ENCODE measurements at places on chromosomes 16 and 17.
A peak's percentile ranks its signal among the peaks of the same experiment; 100 is the strongest.

DNA sequence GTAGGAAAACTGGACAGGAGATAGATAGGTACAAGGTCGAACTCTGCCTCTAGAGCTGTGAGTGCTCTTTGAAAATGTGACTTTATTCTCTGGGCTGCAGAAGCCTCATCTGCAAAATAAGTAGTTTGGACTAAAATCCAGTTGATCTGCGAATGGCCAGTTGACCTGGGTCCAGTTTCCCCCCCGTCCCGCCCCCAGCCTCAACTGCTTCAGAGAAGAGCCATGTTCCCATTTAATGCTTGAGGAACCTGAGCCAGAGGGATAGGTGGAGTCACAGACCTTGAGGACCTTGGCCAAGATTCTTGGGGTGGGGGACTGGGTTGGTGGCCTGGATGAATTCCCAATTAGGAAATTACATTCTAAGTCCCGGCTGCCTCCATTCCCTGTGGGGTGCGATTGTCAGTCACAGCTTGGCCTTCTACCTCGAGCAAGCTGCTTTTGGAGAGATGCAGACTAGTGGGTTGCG, 14.1 kb downstream of the TBX2 start:
- DNase-seq = no peak

- no peak for DNase-seq
Observed at GRCh38 chr17:49881054-49881402, 33.2 kb upstream of the TAC4 start.

DNA sequence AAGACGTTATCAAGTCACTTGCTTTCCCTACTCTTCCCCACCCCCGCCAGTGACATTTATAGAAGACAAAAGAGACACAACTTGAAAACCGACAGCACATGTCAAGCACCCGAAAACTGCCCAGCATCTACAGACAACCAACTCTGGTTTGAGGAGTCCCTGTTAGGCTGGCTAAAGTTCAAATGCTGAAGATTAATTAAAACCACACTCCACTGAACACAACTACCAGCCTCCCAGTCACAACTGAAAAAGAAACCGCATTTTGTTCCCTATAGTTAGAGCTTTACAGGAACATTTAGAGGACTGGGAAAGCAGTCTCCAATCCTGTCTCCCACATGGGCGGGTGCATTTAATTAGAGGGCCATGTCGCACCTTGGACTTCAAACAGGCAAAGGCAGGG, 73.0 kb upstream of the COX10 start:
- no peak for DNase-seq

- peak; percentile 20 for DNase-seq
Observed at GRCh38 chr16:88451586-88452481, 1.2 kb upstream of the ZFPM1 start.

DNA sequence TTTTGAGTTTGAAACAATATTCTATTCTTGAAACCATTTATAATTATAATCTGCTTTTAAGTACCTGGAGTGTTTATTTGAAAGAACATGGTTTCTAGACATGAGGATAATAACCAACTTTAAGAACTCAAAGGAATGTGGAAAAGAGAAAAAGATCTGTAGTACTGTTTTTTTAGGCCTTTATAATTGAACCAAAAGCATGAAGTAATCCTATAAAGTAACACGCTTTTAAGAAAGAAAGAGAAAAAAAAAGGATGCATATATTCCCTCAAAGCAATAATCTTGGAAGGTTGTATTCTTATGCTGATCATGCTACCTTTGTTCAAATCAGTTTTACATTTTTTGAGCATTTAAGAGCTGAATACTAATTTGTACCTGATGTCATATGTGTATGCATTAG, 54.0 kb upstream of the RHBDL3 start:
- DNase-seq = no peak

DNA sequence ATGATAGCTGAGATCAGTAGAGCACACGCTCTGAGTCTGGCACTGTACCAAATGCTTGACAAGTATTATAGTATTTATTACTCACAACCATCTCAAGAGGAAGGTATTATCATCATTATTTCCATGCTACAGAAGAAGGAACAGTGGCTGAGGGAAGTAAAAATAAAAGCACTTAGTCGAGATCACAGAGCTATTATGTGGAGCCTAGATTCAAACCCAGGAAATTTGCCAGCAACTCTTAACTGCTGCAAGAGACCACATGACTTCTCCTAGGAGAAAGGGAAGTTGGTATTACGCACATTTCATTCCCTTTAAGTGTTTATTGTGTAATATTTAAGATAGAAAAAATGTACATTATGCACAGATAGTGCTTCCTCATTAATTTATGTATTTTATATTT, 1.0 kb upstream of the RHOT1 start:
- peak; percentile 27 for DNase-seq

GRCh38 chr17:2954898-2955445, 108.4 kb downstream of the OR1D5 start:
- DNase-seq = peak; percentile 99

DNA sequence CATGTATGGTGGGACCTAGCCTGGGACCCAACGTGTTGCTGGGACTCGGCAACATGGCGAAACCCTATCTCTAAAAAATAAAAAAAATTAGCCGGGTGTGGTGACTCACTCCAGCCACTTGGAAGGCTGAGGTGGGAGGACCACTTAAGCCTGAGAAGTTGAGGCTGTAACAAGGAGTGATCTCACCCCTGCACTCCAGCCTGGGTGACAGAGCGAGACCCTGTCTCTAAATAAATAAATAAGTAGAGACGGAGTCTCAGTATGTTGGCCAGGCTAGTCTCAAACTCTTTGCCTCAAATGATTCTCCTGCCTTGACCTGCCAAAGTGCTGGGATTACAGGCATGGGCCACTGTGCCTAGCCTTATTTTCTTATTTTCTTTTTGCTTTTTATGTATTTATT, 10.1 kb upstream of the CNP start:
- no peak for DNase-seq

DNA sequence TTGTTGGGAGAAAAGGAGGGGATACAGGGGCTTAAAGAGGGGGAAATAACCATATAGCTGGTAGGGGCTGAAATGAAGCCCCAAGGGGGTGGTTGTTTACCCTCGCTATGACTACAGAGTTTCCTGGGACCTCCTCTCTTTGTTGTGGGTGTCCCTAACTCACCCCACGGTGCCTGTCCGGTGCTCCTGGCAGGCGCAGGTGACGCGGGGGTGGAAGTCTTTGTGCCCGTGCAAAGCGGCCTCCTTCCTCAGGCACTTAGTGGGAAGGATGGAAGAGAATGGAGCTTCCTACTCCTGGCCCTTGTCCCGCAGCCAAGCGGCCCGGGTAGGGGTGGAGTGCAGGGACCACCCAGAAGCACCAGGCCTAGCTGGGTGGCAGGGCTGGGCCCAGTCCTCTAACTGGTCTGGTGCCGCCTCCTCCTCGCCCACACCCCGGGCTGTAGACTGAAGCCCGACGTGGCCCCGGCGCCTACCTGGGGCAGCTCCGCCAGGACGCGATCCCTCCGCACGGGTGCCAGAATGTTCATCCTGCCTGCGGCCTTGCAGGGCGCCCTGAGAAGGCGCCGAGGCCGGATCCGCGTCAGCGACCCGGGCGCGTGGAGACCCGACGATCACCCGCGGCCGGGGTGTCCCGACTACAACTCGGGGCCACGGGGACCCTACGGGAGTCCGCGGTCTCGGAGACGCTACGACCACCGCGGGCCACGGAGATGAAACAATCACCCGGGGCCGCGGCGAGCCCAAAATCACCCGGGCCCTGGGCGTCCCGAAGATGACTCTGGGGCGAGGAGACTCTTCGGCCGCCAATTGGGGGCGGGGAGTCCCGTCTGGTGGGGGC, 709 bp downstream of the RAB34 start:
- DNase-seq = no peak

GRCh38 chr16:83806036-83806435, 1.7 kb upstream of the HSBP1 start:
- no peak for DNase-seq

DNA sequence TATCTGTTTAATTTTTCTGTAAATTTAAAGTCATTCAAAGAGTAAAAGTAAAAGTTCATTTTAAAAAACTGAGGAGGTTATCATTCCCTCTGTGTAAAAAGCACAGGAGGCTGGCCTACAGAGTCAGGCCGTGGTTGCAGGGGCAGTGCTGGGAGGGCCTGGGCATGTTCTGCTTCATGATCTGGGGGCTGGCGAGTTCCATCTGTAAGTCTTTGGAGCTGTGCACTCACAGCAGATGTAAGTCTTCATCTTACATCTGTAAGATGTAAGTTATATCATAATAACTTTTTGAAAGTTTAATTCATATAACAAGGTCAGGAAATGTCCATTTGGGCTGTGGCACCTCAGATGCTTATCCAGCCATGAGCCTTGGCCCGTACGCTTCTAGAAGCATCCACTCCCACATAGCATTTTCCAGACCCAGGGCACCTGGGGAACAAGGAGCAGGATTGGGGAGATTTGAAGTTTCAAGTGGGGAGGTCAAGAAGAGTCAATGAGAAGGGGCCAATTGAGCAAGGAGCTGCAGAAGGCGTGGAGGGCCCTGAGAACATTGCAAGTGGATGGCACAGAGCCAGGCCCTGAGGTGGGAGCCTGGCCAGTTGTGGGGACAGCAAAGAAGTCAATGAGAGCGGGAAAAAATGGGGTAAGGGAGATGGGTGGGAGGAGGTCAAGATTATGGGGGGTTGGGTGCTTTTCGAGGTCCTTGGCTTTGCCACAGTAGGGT, 54.1 kb downstream of the TNFRSF13B start:
- DNase-seq = no peak

DNA sequence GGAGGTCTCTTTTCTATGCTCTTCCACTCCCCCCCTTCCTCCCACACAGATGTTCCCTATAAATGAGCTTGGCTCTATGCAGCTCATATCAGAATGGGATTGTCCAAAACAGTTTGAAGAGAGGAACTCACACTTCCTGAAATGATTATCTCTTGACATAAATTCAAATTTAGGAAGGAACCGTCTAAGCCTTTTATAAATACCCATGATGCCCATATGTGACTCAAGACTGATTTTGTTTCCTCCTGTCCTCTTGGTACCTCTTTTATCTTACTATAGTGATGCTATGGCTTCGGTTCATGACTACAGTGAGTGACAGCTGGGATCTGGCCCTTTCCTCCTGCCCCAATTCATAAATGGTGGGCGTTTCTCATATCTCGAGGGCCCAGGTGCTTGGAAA, 16.6 kb upstream of the TERF2 start:
- no peak for DNase-seq

GRCh38 chr17:64572682-64573154, 65.9 kb downstream of the CEP95 start:
- DNase-seq = no peak

- no peak for DNase-seq
Observed at GRCh38 chr16:54616610-54617009, 314.1 kb upstream of the IRX5 start.

DNA sequence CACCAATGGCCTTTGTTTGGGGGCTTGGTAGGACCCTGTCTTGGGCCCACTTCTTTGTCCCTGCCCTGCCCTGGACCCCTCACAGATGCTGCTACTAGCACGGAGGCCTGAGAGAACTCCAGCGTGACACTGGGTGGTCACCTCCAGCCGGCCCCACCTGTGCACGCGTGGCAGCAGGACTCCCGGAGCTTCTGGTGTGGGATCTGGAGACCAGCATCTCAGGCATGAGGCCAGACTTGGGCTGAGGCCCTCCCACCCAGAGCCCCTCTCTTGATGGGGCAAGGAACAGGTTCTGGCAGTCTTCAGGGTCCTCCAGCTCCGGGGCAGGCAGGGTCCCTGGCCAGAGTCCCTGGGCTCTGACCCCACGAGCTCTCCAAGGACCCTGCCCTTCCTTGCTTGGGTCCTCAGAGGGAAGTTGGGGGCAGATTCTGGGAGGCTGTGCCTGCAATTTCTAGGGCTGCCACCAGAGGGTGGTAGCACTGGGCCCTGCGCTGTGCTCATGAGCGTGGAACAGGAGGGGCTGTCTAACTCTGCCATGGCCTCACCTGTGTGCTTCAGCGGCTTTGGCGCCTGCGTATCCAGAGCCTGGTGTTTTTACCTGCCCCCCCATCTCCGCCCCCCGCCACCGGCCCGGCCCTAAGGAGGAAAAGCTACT, 3.1 kb upstream of the BAIAP3 start:
- DNase-seq = no peak

GRCh38 chr16:24844101-24845030, 1.4 kb upstream of the SLC5A11 start:
- DNase-seq = no peak

DNA sequence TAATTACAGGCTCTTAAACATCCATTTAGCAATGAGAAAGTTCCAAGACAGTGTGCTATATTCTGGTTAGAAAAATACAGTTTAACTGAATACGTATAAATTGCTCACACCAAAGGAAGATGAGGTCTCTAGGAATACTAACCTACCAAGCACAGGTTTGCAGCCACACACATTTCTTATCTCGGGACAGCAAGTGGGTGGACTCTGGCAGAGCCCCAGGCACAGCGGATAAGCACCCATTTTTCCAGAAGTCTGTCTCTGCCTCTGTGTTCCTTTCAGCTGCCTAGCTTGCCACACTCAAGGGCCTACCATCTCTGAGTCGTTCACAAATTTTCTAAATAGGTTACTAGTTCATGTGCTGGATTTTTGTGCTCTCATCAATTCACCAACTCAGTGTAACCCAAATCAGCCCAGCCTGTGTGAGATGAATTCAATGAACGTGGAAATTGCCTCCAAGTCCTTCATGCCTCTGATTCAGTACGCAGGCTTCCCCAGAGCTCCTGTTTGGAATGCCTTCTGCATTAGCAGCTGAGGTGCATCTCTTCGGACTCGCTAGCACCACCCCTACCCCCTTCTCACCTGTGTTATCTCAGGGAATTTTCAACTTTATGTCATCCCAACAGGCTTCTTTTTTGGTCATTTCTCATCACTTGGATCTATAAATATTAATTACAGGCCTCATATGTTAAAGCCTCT, 581.0 kb upstream of the CDH11 start:
- no peak for DNase-seq

GRCh38 chr16:56691885-56692284, 9.6 kb downstream of the MT1X start:
- DNase-seq = peak; percentile 51

GRCh38 chr16:28823291-28823872, 583 bp downstream of the ATXN2L start:
- DNase-seq = no peak

DNA sequence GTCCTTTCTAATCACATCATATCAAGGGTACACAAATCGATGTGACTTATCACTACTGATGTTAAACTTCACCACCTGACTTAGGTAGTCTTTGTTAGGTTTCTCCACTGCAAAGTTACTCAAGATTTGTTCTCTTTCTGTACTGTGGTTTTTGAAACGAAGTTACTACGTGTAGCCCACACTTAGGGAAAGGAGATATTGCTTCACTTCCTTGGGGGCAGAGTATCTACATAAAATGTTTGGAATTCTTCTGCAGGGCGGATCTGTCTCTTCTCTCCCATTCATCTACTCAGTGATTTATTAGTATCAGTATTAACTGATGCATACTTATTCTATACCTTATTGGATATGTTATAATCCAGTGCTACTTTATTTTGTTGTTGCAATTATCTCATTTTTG, 403.6 kb upstream of the MON1B start:
- no peak for DNase-seq

- DNase-seq = no peak
Observed at GRCh38 chr16:75256059-75256571, 4.7 kb upstream of the BCAR1 start.

DNA sequence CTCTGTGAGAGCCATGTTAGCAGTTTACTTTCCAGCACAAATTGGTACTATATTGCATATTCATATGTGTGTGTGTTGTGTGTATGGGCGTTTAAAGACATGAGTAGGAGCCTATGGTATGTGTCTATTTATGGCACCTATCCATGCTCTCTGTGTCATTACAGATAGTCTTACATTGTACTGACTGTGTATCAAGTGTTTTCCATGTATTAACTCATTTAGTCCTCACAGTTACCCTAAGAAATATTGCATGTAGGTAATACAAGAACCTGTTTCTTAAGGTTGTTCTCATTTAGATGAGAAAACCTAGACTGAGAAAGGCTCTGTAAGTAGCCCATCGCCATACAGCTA, 1.6 kb downstream of the ALG1 start:
- DNase-seq = no peak
